ENCODE measurements at places on chromosomes 4 and X. TPM values are rescaled to one million over a fixed set of nuclear protein-coding genes. Genes with fewer than 3 reads are reported as not detected.

The GAGE1 gene
- total RNA-seq = not detected

The PRR32 gene
- total RNA-seq = not detected

The CNGA2 gene
- not detected for total RNA-seq

The AMTN gene
- not detected for total RNA-seq

The TCP11X2 gene
- not detected for total RNA-seq

The RNF113A gene
- total RNA-seq = 7.1 TPM

The KIT gene
- 1.0 TPM for total RNA-seq

The DCLK2 gene
- 1.7 TPM for total RNA-seq

The MAGED4B gene
- total RNA-seq = 17.1 TPM

The TCEAL4 gene
- total RNA-seq = 23.7 TPM

The SOWAHB gene
- 30.5 TPM for total RNA-seq

The MTNR1A gene
- total RNA-seq = not detected

The REELD1 gene
- total RNA-seq = 0.08 TPM

The TEX13D gene
- not detected for total RNA-seq

The DCAF12L1 gene
- total RNA-seq = 0.08 TPM

The UGT8 gene
- not detected for total RNA-seq

The CYP4V2 gene
- total RNA-seq = 119 TPM

The INTU gene
- total RNA-seq = 1.3 TPM

The H2BW2 gene
- not detected for total RNA-seq

The FATE1 gene
- not detected for total RNA-seq

The HSD17B13 gene
- total RNA-seq = 0.09 TPM

The FAM236B gene
- not detected for total RNA-seq

The USP26 gene
- total RNA-seq = not detected

All from liver (tissue), 10 donors.